AG09309 (cell line): ENCODE measurements at places on chromosomes 1 and 21.

DNA sequence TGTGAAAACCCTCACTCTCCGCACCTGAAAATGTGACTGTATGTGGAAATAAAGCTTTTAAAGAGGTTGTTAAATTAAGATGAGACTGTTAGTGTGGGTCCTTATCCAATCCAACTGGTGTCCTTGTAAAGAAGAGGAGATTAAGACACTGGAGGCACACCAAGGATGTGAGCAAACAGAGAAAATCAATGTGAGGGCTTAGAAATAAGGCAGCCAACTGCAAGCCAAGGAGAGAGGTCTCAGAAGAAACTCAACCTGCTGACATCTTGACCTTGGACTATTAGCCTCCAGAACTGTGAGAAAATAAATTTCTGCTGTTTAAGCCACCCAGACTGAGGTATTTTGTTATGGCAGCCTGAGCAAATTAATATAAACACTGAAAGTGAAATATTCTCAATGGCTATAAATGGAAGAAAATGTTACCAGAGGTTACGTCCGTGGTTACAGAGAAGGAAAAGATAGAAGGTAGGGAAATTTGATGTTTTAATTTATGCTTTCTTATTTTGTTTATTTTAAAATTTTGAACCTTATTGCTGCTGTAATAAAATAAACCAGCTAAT is 22.4 kb upstream of the WLS start:
- no peak for DNase-seq

DNA sequence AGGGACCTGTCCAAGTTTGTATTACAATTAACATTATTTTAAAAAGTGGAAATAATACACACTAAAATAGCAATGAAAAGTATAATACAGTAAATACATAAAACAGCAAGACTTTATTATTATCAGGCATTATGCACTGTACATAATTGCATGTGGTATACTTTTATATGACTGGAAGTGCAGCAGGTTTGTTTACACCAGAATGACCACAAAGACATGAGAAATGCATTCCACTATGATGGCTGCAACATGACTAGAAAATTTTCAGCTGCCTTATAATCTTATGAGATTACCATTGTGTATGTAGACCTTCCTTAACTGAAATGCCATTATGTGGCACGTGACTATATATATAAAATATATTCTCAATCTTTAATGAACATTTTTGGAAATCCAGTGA is 1699.6 kb downstream of the KCNT2 start:
- DNase-seq: no peak

- DNase-seq: peak; percentile 35
These were observed 79.3 kb downstream of the HMCN1 start for GRCh38 chr1:185813401-185813979.

- DNase-seq: no peak
These were observed 122.4 kb downstream of the USP25 start for GRCh38 chr21:15852146-15852545.

GRCh38 chr1:156121457-156121856 is 6.9 kb downstream of the LMNA start:
- no peak for DNase-seq

GRCh38 chr21:35491114-35491513 is 442.0 kb upstream of the RUNX1 start:
- DNase-seq: no peak

GRCh38 chr1:220776720-220777326 is 9.9 kb upstream of the MTARC1 start:
- DNase-seq: peak; percentile 17

- no peak for DNase-seq
These were observed 4.7 kb downstream of the ITLN2 start for GRCh38 chr1:160949881-160950280.

- DNase-seq: no peak
These were observed 143.0 kb downstream of the MRPL39 start for GRCh38 chr21:25464275-25464674.

- DNase-seq: peak; percentile 94
These were observed 12.2 kb downstream of the FCRLB start for GRCh38 chr1:161733526-161733925.

DNA sequence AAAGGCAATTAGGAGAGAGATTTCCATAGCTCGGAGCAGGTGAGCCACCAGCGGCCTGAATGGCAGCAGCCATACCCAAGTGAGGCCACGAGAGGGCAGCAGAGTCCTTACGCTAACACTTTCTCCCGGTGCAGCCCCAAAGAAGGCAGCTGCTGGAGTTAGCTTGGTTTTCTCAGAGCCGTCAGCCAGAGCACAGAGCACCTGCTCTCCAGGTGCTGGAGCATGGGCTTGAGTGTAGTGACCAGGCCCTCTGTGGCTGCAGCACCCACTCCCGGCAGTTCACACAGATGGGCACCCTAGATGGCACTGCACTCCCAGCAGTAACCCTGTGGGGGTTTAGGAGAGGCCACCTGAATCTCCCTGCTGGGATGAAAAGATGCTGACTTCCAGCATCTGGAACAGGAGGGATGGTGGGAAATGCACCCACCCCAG is 45.8 kb downstream of the TMCC2 start:
- DNase-seq: no peak
